Left cardiac atrium (tissue), 4 donors: ENCODE measurements at places on chromosomes 11 and 22.

DNA sequence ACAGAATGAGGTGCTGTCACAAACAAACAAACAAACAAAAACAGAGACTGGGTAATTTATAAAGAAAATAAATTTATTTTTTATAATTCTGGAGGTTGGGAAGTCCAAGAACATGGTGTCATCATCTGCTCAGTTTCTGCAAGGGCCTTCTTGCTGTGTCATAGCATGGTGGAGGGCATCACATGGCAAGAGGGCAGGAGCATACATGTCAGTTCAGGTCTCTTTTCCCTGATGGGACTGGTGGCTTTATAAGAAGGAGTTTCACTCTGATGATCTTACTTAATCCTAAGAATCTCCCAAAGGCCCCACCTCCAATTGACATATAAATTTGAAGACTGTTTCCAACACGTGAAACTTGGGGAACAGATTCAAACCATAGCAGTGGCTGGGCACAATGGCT is 135.7 kb downstream of the NECTIN1 start:
- DNase-seq, result no peak

DNA sequence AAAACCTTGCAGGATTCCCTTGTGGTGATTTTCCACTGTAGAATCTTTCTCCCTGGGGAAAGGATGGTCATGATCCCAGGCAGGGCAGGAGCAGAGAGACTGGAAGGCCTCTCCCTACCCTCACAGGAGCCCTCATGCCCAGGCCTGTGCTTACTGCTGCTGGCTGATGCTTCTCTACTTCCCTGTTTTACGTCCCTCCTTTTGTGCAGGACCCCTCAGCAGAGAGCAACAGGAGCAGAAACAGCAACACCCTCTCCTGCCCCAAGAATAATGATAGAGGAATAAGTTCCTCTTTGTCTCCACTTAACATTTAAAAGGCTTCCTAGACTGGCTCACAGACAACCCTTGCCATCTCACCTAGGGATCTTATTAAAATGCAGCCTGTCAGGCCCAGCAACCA is 3.6 kb downstream of the ISX start:
- no peak for DNase-seq

- no peak for DNase-seq
These were observed 1.5 kb upstream of the ALDH3B1 start for GRCh38 chr11:68008381-68009337.

- DNase-seq, result no peak
These were observed 128.2 kb downstream of the PHF21B start for GRCh38 chr22:44881624-44882023.

- DNase-seq, result no peak
These were observed 33.0 kb downstream of the PTPRJ start for GRCh38 chr11:48013269-48013901.

- DNase-seq, result no peak
These were observed at the start of gene HBD for GRCh38 chr11:5234381-5234834. Gene HBD (minus strand): TSS chr11:5234483. CDS start chr11:5234433, 50 bp downstream.

- DNase-seq, result no peak
These were observed 50.5 kb downstream of the CLTCL1 start for GRCh38 chr22:19240813-19241592.

- no peak for DNase-seq
These were observed 181.2 kb downstream of the WNT11 start for GRCh38 chr11:76025068-76025467.

DNA sequence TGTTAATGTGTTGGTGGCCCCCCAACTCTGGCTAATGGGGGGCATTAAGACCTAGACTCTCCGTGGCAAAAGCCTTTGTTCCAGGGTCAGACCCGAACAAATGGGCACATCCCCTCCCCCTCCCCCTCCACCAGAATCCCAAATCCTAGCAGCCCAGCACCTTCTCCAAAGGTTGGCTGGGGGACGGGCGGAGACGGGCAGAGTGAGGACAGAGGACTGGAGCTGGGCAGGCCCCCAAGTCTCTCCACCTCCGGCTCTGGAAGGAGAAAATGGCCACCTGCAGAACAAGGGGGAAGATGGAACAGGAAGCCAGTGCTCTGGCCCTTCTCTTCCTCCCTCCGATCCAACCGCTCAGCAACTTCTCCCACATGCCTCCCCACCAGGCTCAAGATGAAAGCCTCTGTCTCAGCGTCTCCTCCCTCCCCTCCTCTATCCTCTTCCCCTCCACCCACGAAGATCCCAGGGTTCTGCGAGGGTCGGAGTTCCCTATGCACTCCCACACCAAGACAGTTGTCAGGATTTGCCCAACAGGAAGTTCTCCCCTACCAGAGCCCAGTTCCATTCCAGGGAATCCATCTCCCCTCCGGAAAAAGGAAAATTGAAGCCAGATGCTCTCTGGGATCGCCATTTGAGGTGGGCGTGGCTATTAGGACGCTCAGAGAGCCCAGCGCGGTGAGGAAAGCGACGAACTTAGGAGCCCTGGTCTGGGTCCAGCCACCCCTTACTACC is 20.1 kb downstream of the ADA2 start:
- peak; percentile 66 for DNase-seq

GRCh38 chr11:6568191-6568918 is 35.1 kb downstream of the RRP8 start:
- no peak for DNase-seq

DNA sequence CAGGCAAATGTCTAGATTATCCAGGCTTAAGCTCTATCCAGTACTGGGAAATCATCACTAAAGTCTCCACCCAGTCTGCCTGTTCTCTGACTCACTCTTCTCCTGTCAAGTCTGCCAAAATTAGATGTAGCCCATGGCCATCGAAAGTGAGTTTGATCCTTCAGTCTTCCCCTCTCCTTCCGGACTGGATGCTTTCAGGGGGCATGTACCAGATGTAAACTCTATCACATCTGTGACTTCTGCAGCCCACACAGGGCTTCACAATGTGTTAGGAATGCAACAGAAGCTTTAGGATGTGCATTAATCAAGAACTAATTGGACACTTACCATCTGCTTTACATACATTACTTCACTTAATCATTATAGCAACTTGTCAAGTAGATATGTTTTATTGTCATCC is 12.3 kb downstream of the ME3 start:
- no peak for DNase-seq

GRCh38 chr22:27670701-27671412 is 130.7 kb downstream of the MN1 start:
- peak; percentile 71 for DNase-seq

- DNase-seq, result no peak
These were observed 49.4 kb downstream of the SLC25A17 start for GRCh38 chr22:40769761-40770160.

DNA sequence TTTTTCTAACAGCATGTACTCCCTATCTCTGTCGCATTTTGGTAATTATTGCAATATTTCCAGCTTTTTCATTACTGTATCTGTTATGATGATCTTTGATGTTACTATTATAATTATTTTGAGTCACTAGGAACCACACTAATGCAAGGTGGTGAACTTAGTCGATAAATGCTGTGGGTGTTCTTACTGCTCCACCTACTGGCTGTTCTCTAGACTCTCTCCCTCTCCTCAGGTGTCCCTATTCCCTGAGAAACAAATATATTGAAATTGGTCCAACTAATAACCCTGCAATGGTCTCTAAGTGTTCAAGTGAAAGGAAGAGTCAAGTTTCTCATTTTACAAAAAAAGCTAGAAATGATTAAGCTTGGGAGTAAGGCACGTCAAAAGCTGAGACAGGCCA is 10.5 kb downstream of the ARL14EP start:
- DNase-seq, result no peak

DNA sequence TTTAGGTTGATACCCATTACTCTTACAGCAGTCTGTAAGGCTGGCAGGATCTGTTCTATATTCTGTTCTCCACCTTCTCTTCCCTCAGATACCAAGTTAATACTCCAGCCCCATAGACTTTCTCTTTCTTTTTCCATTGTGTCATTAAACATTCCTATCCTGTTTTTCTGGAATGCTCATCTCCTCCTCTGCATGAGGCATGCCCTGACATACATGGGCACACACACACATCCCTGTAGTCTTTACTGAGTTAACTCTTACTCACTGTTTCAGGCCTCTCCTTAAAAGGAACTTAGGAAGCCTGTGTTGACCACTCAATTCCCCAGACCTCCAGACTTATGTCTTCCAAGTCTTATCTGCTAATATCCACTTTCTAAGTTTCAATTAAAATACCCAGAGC is 476.8 kb downstream of the METTL15 start:
- no peak for DNase-seq

GRCh38 chr11:1171985-1172728 is 14.4 kb downstream of the MUC5AC start:
- DNase-seq, result no peak

DNA sequence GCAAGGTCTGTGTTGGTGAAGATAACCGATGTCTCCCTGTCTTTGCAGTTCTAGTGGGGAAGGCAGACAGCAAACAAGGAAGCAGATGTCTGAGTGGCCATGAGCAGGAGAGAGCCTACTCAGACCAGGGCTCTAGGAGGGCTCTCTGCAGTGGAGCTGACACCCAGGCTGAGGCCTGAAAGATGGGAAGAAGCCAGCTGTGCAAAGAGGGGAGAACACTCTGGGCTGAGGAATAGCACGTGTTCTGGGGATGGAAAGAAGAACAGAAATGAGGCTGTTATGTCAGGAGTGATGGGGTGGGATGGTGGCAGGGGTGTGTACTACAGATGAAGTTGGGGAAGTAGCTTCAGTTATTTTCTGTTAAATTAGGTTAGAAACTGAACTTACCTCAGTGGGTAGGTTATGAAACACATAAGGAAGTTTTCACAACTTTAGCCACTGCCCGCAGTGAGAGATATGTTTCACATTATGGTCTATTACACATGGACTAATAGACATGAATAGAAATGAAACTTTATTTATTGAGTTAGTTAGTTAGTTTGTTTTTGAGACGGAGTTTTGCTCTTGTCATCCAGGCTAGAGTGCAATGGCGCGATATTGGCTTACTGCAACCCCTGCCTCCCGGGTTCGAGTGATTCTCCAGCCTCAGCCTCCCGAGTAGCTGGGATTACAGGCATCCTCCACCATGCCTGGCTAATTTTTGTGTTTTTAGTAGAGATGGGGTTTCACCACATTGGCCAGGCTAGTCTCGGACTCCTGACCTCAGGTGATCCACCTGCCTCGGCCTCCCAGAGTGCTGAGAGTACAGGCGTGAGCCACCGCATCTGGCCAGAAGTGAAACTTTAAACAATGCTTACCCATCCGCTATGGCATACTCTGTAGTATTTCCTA is 7.8 kb downstream of the DCPS start:
- no peak for DNase-seq

DNA sequence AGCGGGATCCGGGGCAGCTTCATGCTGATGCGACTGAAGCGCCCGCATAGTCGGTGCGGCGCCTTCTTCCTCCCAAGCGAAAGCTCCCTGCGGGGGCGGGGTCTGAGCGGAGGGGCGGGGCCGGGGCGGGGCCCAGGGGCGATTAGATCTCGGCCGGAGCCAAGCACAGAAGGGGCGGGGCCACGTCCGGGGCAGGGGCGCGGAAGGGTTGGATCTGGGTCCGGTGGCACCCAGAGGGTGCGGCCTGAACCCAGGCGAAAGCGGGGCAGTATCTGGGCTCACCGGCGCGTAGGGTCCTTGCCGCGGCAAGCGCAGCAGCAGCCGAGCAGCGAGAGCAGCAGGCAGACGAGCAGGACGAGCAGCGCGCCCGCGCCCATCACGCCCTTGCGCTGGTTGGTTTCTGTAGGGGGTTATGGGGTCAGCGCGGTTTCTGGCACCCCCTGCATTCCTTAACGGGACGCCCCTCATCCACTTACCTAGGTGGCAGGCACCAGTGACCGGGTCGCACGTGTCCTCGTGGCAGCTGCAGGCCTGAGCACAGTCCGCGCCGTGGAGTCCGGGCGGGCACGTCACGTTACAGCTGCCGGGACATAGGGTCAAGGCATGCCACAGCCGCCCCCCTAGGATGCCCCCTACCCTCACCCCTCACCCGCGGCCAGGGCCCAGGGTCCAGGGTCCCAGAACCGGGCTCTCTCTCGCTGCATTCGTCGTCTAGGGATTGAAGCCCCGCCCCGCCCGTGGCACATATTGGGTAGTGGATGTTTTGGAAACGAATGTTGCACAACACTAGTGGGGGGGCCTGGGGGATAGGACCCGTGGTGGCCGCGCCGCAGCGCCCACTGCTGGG is 8.1 kb downstream of the SCARF2 start:
- peak; percentile 62 for DNase-seq

DNA sequence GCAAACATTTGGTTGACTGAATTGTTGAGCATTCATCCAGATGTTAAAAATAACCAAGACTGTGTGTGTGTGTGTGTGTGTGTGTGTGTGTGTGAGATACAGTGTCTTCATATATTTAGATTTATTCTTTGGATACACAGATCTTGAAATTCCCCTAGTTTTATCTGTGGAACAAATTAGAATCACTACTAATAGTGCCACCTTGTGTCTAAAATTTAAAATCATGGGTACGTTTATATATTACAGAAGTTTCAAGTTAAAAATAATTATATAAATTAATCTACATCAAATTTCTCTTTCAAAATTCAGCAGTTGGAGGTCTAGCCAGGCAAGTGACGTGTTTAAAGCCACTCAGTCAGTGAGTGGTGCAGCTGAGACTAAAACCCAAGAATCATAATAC is 1566.2 kb upstream of the TENM4 start:
- DNase-seq, result no peak

DNA sequence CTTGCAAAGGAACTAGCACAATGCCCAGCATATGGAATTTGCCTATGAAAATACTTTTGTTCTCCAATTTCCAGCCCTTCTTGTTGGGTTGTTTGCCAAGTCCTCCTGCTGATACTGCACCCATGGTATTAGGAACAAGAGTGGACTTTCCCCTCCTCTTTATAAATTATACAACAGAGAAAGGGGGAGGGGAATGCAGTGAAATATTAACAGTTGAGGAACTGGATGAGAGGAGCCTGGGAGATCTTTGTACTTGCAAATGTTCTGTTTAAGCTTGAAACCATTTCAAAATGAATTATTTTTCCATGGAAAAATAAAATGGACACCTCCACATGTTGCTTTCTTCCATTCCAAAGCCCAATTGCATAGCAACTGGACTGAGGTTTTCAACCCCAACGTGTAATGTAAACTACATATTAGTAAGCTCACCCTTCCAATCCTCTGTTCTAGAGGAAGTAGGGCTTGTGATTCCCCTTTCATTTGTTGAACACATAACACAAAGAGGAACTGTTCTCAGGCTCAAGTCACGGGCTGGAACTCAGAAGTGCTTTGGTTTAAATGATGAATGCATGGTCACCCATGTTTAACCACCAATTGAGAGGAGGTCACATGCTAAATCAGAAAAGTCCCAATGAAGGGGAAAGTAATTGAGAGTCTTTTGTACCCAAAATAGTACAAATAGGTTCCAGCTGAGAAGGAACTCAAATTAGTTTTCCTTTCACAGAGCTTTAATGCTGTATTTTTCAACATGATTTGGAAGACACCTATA is 66.2 kb upstream of the ZC3H12C start:
- no peak for DNase-seq

DNA sequence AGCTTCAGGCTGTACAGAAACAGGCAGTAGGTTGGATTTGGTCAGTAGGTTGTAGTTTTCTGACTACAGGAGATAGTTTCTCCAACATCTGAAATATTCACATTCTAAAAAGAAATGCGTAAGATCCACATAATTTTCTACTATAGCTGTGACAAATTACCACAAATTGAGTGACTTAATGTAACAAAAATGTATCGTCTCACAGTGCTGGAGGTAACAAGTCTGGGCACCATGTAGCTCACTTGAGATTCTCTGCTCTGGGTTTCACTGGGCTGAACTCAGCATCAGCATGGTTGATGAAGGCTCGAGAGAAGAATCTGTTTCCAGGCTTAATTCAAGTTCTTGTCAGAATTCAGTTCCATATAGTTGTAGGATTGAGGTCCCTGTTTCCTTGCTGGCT is 350.9 kb upstream of the CCDC179 start:
- no peak for DNase-seq
